ENCODE measurements at places on chromosomes 5 and 9.

DNA sequence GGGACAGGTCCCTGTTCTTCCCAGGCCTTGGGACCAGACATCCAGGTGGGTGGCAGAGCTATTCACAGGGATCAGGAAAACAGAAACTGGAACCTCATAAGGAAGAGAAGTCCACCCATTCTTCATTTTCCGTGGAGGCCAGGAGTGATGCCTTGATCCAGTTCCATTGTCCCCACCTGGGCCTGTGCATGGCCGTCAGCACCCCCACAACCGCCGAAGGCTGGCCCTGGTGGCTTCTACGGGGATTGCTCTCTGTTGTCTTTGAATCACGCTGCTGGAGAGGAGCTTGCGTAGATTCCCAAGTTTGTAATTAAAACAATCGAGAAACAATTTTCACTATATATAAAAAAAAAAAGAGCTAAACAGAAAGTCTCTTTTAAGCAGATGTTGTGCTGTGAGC, 134.4 kb downstream of the MVB12B start:
- H3K27me3 ChIP-seq = no peaks in the 10 kb centered on the region
- H3K4me1 ChIP-seq = no peaks in the 10 kb centered on the region
- no peak overlapping the region for H3K4me3 ChIP-seq
- H3K36me3 ChIP-seq = no peaks in the 10 kb centered on the region
- no peak overlapping the region for H3K27ac ChIP-seq

GRCh38 chr9:101468116-101468515, 32.5 kb upstream of the ALDOB start:
- peaks cover 33% of the 10 kb centered on the region for H3K27me3 ChIP-seq
- no peaks in the 10 kb centered on the region for H3K4me1 ChIP-seq

GRCh38 chr9:72581694-72582093, 60.3 kb downstream of the TMC1 start:
- no peak overlapping the region for H3K4me3 ChIP-seq
- H3K27ac ChIP-seq = peak overlapping the region; percentile 23
- peak; percentile 26 for DNase-seq
- peaks cover 32% of the 10 kb centered on the region for H3K4me1 ChIP-seq
- H3K27me3 ChIP-seq = peaks cover 3% of the 10 kb centered on the region
- H3K36me3 ChIP-seq = no peaks in the 10 kb centered on the region

- H3K36me3 ChIP-seq = peaks cover 7% of the 10 kb centered on the region
- no peaks in the 10 kb centered on the region for H3K27me3 ChIP-seq
- peak overlapping the region; percentile 100 for H3K4me3 ChIP-seq
- H3K27ac ChIP-seq = peak overlapping the region; percentile 95
- H3K4me1 ChIP-seq = peaks cover 28% of the 10 kb centered on the region
These were observed 639 bp downstream of the INVS start for GRCh38 chr9:100099722-100100042.

GRCh38 chr9:129164246-129164930, 13.7 kb downstream of the IER5L start:
- H3K36me3 ChIP-seq = no peaks in the 10 kb centered on the region
- no peak overlapping the region for H3K4me3 ChIP-seq
- no peak overlapping the region for H3K27ac ChIP-seq
- DNase-seq = no peak
- H3K4me1 ChIP-seq = peaks cover 16% of the 10 kb centered on the region

DNA sequence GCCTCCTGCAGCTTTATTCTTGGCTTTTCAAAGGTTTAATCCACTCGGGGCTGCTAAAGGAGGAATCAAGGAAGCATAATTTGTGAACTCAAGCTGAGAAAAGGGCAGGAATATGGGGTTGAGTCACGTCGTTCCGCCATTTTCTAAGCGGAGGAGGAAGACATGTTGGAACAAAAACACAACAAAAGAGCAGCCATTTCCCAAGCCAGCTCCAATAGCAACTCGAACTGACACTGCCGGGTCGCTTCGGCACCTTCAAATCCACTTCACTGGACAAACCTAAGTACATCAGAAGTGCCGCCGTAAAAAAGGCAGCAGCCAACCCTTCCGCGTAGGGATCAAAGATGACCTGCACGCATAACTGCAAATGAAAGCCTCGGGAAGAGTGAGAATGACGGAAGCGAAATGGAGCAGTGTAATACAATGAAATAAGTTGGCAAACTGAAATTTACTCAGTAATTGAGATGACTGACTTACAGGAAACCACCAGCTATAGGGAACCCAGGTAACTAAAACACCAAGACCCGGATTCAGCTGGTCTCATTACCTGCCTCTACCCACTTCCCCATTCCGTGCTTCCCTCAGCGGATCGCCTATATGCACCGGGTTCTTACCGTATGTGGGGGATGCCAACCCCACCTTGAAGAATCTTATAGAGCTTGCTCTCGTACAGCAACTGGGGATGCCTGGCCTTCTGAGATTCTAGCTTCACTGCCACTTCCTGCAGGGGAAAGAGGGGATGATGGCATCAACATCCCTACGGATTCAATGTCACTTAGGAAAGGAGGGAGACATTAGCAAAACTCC, 1.6 kb downstream of the CSNK1A1 start:
- DNase-seq = peak; percentile 66
- peaks cover 42% of the 10 kb centered on the region for H3K4me1 ChIP-seq
- H3K27me3 ChIP-seq = no peaks in the 10 kb centered on the region
- peak overlapping the region; percentile 95 for H3K4me3 ChIP-seq

Data from activated CD4-positive, alpha-beta T cell treated with anti-CD3 and anti-CD28 coated beads for 36 hours (primary cell).